ENCODE measurements at places on chromosomes 12 and 14.

GRCh38 chr14:74239848-74240793, 872 bp downstream of the VSX2 start:
- no peak for DNase-seq

- DNase-seq: no peak
These were observed 648 bp downstream of the SNX6 start for GRCh38 chr14:34629344-34629656.

GRCh38 chr12:72957454-72957853, 685.3 kb downstream of the TRHDE start:
- no peak for DNase-seq

- DNase-seq: no peak
These were observed 702.7 kb downstream of the MED13L start for GRCh38 chr12:115574826-115575225.

DNA sequence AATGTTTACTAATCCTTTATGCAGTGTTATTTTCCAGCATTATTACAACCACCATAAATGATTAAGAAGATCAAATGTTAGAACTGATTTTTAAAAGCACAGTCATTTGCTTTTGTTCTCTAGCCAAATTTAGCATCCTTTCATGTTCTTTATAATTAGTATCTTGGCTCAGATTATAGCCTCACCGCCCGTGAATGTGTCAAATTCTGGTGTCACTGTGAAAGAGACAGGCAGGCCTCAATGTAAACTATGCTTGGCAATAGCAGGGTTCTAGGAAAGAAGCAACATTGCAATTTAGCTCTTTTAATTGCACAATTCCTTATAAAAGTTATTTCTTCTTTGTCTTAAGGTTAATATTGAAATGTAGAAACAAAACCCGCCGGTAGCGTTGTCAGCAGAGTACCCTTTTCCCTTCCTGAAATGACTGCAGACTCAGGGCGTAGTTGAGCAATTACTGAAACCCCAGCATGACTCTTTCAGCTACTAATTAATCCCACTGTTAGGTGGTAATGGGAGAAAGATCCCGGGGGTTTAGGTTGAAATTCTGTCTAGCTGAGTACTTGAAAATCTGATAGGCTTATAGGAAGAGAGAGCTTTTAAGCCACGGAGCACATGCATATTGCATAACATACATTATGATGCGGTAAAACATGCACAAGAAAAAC, 1600.5 kb upstream of the SEL1L start:
- DNase-seq: no peak

DNA sequence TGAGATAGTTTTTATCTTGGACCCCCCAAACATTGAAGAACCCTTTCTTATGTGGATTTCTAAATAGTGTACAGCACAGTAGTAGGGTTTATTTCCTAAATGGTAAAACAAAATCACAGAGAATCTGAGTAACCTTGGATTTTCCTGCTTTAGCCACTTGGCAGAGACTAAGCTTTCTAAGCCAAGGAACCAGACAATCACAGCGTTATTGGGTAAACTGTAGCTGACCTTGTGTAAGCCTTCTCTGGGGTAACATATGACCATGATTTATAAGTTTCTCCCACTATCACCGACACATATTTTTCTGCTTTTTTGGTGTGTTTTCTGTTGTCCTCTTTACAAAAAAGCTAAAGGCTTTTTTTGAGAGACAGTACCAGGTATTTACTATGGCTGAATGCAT, 136.3 kb upstream of the PZP start:
- DNase-seq: no peak
